ENCODE measurements at places on chromosomes 3 and 15. TPM values are rescaled to one million over a fixed set of nuclear protein-coding genes. Genes with fewer than 3 reads are reported as not detected.

Gene APBA2
- total RNA-seq, result 0.31 TPM

Gene IL20RB
- 1.7 TPM for total RNA-seq

Gene ITIH4
- 1.5 TPM for total RNA-seq

Gene C15orf62
- 0.33 TPM for total RNA-seq

Gene DGKG
- total RNA-seq, result 0.46 TPM

Gene SYNM
- total RNA-seq, result 38.9 TPM

Gene PLXND1
- 248 TPM for total RNA-seq

Gene KLF15
- total RNA-seq, result 0.10 TPM

Gene ADIPOQ
- not detected for total RNA-seq

Gene CDHR4
- total RNA-seq, result not detected

Gene NAALADL2
- total RNA-seq, result 2.7 TPM

Gene ZNF660
- total RNA-seq, result not detected

Gene TEX264
- total RNA-seq, result 45.8 TPM

Gene ARHGAP11A
- total RNA-seq, result 124 TPM

Gene FBXO40
- total RNA-seq, result not detected

Gene USP8
- 57.3 TPM for total RNA-seq
